ENCODE measurements at places on chromosomes 7 and 10. TPM values are rescaled to one million over a fixed set of nuclear protein-coding genes. Genes with fewer than 3 reads are reported as not detected.

The NOD1 gene
- total RNA-seq = 9.0 TPM

DNA sequence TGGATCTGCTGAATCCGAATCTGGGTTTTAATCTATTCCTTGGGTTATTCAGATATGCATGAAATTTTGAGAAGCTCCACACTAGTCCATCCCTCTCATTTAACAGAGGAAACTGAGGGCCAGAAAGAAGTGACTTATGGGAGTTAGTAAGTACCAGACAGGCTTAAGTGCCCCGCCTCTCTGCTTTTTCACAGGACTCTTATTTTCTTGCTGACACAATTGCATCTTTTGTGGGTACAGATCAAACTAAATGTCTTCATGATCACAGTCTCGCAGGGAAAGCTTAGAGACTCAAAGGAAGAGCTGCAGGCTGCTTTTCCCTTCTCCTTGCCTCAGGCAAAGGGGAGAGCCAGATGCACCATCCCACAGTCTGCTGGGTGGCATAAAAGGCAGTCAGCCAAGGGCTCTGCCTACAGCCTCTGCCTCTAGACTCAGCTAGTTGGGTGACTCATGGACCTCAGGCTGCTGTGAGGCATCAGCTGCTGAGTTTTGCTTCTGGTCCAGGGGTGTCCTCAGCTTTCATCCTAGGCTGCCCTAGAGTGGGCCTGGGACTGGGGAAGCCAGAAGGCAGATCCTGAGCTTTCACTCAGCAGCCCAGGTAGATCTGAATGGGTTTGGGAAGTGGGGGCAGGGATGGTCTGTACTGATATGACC is 11.6 kb downstream of the GOLGA7B start:
- no peak for DNase-seq

DNA sequence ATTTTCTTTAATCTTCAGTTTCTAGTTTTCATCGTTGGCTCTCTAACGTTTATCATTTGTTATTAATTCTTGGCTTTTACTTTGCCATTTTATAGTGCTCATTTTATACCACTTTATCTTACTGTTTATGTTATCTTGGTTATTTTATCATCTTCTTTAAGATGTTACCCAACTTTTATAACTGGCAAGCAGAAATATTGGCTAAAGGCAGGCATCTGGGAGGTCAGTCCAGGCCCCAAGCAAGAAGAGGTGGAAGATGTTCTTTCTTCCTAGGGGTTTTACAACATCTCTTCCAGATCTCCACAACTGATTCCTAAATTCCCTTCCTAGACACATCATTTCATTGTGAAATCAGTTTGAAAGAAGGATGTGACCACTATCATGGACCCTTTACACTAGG is 208.1 kb downstream of the AHR start:
- no peak for DNase-seq

GRCh38 chr7:81339946-81340345 is 421.1 kb upstream of the SEMA3C start:
- no peak for DNase-seq
